Renal cortex interstitium (tissue), 15 donors: ENCODE measurements at places on chromosomes 6 and 20. TPM values are rescaled to one million over a fixed set of nuclear protein-coding genes. Genes with fewer than 3 reads are reported as not detected.

DNA sequence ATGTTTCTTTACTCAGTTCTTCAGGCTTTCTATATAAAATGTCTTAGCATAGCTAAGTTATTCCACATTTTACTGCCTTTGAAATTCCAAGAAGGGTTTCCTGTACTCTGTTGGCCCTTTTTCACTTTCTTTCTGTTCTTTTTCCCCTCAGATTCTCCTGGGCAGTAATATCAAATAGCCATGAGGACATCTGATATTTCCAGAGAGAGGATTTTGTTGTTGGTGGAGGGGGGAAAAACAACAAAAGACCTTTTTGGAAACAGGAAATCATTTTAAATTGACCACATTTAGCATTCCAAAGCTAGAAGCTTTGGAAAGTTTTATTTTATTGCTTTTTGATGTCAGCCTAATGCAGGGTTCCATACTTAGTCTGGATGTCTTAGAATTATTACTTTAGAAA lies 445.4 kb downstream of the GJA1 start:
- DNase-seq: no peak

GRCh38 chr6:149190224-149190831 lies 127.2 kb upstream of the TAB2 start:
- no peak for DNase-seq

The STMND1 gene
- polyA plus RNA-seq: 0.23 TPM

The ZNF391 gene
- polyA plus RNA-seq: 10.3 TPM

The KIF25 gene
- 0.30 TPM for polyA plus RNA-seq

- DNase-seq: no peak
These were observed 432.4 kb downstream of the BMP2 start for GRCh38 chr20:7199861-7200260.

The PPP1R14C gene
- polyA plus RNA-seq: 27.6 TPM

DNA sequence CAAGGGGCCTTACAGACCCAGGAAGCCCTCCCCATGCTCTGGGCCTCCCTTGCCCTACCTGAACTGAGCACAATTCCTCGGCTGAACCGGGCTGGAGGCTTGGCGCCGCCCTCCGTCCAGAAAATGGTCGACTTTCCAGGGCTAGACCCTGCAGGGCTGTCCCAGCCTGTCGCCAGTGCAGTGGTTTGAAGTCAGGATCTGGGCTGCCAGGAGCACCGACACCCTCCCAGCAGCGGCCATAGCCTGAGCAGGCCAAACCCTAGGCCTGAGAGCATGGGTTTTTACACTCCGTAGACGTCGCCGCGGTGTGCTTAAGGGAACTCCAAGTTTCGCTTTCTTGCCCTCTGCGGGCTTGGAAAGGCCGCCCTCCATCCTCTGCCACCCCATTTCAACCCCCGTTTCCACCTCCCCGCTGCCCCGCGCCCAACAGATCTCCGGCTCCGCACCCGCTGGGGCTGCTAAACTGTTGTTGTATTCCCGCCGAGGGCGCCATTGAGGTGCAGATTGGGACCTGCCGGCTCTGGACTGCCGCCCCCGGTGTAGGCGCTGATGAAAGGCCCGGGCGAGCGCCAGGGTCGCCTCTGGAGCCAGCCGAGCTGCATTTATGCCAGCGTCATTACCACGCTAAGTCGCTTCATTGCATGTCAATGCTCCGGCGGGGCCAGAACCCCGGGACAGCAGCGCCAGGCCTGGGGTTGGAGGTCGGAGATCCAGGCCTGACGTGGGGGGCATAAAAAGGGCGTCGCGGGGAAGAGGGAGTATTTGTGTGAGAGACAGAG lies 2.2 kb upstream of the TFAP2A start:
- no peak for DNase-seq

DNA sequence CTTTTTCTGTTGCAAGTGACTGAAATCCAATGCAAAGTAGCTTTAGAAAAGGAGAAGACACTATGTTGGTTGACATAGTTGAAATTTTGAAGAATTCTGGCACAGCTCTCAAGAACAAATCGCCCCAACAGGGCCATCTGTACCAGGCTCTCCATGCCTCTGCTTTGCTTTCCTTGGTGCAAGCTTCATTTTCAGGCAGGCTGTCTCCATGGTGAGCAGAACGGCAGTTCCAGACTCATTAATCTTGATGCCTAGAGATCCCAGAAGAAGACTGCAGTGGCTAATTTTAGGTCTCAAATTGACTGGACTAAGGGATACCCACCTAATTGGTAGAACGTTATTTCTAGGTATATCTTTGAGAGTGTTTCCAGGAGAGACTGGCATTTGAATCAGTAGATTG lies 950.7 kb upstream of the FLRT3 start:
- no peak for DNase-seq

The ENPP4 gene
- 18.3 TPM for polyA plus RNA-seq

The PHACTR1 gene
- polyA plus RNA-seq: 13.6 TPM

DNA sequence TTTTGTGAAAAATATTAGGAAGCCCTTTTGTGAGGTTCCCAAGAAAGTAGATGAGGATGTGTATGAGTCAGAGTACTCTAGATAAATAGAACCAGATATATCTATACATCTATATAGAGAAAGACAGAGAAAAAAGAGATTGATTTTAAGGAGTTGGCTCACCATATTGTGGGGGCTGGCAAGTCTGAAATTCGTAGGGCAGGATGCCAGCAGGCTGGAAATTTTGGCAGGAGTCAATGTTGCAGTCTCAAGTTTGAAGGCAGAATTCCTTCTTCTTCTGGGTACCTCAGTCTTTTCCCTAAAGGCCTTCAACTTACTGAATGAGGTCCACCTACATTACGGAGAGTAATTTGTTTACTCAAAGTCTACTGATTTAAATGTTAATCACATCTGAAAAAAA lies 65.3 kb upstream of the SAMD3 start:
- DNase-seq: no peak

DNA sequence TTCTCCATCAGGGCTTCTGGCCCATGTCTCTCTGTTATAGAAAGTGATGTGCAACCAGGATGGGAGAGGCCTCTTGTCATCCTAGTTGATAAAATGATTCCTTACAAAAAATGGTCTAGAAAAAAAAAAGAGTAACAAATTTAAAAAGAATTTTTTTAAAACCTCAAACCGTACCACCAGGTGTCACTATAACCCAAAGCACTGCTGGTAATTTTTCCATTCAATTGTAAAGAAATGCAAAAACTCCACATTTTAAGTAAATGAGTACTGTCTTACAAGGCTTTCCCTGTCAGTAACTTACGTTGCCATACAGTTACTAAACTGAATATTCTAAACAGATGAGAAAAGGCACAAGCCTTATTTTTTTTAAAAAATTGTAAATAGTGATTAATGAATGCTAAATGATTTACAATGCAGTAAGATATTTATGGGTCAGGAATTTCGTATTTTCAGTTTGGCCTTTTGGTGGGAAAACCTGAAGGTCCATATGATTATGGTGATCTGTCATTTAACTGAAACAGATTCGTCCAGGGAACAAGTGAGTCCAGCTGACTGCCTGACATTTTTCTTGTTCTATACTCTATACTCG lies 95.4 kb downstream of the OGFRL1 start:
- no peak for DNase-seq

The PRR18 gene
- polyA plus RNA-seq: 0.22 TPM

DNA sequence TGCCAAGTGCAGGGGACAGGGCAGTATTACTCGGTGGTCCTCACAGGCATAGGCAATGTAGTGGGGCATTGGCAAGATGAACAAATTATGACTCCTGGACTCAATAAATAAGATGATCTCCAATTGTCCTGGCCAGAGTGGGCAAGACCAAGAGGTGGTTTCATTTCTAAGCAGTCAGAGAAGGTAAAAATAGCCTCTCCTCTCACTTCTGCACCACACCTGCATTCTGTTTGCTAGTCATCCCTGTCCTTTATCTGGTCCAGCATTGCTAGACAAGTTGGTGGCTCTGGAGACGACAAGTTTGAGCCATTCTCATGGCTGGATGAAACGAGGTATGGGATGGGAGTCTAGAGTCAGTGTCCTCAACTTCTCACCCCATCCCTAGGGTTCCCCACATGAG lies 83.0 kb downstream of the BANF2 start:
- DNase-seq: no peak

DNA sequence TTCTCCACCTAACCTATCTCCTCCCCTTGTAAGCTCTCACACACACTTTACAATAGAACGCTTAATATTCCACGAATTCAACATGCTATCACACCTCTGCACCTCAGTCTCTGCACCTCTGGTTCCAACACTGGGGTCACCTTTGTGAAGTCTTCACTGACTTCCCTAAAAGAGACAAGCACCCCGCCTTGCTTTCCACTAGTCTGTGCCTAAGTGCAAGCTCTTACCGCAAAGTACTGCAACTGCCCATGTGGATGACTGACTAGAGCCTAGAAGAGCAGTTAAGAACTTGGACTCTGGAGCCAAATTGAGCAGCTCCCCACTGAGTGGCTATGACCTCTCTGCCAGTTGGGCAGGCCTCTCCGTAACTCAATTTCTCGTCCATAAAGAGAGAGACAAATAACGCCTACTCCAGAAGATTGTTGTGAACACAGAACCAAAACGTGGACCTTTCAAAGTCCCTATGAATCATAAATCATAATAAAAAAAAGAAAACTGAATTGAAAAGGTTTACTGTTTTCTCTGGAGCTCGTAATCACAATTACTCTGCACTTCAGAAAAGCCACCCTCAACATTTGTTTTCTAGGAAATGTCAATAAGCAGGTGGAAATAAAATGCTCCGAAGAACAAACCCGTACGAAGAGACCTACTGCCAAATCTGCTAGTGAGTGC lies 1.2 kb downstream of the IFNGR1 start:
- no peak for DNase-seq

The HTR1E gene
- 0.93 TPM for polyA plus RNA-seq

The WFDC10B gene
- polyA plus RNA-seq: not detected

- DNase-seq: no peak
These were observed 556 bp upstream of the MROH8 start for GRCh38 chr20:37179683-37180524.

GRCh38 chr6:138956244-138956924 lies 31.7 kb downstream of the REPS1 start:
- DNase-seq: no peak

DNA sequence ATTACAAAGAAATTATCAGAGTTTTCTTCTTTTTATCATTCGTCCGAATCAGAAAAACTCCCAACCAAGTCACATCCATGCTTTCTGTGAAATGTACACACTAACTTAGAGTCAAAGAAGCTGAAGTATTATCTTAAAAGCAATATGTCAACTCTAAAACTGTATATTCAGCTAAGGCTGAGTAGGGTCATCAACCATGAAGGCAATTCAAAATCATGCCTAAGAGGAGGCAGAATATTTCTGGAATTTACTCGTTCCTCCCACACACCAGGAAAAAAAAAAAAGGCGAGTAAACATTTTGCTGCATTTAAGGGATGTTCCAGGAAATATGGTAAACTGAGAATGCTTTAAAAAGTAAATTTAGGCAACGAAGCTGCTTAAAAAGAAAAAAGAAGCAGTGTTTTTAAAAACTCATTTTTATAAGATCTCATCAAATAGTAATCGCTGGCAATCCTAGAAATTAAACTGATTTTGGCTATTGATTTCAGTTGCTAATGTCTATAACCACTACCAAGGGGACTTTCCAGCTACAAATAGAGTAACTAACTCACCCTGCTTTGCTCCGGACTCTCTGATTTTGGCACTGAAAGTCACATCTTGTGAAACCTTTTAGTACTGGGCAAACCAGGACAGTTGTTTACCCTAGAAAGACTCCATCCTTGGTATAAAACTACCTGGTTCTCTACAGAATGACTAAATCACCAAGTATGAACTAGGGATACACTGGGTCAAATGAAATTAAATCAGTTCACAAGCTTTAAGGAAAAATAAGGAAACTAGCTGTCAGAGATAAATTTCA lies 82.8 kb downstream of the MBOAT1 start:
- no peak for DNase-seq

GRCh38 chr20:46709459-46710152 lies at the start of gene SLC2A10:
TSS of gene SLC2A10 (plus strand) at chr20:46709649. CDS start at chr20:46709737, 88 bp downstream.
- no peak for DNase-seq

DNA sequence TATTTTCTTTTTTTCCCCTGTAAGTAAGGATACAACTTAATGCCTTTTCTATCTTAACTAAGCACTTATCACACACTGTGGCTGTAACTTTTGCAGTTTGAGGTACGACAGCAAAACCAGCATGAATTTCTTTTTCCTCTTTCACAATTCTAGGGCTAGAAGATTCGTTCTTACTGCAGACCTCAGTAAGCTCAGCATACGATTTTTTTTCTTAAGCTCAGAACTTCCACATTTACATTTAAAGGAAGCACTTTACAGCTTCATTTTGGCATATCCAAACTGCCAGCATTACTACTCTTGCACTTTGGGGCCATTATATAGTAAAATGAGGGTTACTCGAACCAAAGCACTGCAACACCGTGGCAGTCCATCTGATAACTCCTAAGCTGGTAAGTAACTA lies 889 bp upstream of the CHMP4B start:
- DNase-seq: no peak

The FAM184A gene
- 8.4 TPM for polyA plus RNA-seq

GRCh38 chr20:57897891-57898290 lies 188.1 kb upstream of the PMEPA1 start:
- no peak for DNase-seq

DNA sequence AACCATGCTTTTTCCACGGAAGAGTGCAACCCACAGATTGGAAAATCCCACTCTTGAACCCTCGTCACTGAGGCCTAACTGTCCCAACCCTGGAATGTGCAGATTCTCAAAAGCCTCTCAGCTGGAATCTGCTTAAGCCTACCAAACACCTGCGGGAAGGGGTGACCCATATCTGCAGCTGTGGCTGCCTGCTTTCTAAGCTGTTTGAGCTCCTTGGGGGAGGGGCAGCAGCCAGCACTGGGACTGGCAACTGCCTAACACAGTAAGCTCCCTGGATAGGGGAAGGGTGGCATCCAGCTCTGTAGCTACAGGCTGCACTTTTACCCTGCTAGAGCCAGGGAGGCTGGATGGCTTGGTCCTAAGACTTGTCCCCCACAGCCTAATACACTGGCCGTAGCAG lies 579.6 kb downstream of the COL12A1 start:
- DNase-seq: no peak
